HuH-7.5 (cell line): ENCODE measurements at places on chromosomes 7 and 10.

DNA sequence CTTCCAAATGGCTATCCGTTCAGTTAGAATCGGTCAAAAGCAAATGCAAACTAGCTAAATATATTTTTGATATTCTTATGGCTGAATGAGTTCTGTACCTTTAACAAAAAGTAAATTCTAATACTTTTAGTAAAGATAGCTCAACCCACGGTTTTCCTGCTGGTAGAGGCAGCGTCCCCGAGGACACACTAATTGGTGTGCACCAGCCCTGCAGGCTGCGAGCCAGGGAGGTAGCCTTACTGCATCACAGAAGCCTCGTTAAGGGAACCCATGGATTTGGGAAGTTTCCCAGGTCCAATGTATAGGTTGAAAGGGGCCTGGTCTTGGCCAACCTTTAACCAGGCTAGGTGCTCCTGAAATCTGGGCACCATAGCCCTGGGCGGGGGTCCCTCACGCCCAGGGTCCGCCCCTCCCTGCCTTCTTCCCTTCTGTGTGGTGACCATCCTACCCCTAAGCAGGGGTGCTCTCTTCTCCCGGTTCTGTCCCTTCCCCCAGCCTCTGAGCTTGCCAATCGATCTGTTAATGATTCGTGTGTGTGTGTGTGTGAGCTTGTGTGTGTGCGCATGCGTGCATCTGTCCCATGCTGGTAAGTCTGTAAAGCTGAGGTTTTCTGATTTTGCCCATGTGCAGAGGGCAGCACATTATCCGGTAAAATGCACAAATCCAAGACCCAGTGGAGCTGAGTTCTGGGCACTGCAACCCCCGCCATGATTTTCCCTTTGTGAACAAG is 191.7 kb downstream of the TCERG1L start:
- DNase-seq: no peak

- DNase-seq: no peak
Observed at GRCh38 chr10:127971963-127972615, 65.2 kb downstream of the PTPRE start.

GRCh38 chr10:30813872-30814481 is 184.4 kb upstream of the LYZL2 start:
- no peak for DNase-seq

GRCh38 chr10:76168437-76168836 is 737.0 kb downstream of the LRMDA start:
- no peak for DNase-seq

GRCh38 chr10:43906490-43906889 is 257.8 kb upstream of the ZNF32 start:
- DNase-seq: no peak

DNA sequence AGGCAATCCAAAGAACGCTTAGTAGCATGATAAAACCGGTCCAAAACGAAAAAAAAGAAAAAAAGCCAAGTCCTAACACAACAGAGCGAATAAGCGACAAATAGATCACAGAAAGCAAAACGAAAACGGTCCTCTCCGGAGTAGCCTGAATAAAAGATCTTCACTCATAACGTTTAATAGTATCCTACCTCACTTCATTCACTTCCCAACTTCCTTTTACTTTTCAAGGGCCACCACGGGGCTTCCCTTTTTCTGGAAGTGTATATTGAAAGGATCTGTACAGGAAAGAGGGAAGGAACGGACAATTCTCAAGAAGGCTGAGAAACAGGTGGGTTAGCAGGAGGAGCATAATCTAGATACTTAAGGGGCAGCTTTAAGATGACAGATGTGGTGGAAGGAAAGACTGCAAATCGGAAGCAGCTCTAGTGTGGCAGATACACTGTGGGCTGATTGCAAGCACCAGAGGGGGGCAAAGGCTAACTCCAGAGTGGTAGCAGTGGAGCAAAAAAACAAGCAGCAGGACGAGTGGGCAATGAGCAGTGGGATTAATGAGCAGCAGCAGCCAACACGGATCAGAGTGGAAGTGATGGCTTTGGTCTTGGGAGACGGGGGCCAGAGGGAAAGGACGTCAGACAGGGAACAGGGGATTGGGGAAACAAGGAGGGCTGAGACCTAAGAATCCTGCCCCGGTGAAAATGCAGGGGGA is 866 bp downstream of the CNOT4 start:
- peak; percentile 15 for DNase-seq

DNA sequence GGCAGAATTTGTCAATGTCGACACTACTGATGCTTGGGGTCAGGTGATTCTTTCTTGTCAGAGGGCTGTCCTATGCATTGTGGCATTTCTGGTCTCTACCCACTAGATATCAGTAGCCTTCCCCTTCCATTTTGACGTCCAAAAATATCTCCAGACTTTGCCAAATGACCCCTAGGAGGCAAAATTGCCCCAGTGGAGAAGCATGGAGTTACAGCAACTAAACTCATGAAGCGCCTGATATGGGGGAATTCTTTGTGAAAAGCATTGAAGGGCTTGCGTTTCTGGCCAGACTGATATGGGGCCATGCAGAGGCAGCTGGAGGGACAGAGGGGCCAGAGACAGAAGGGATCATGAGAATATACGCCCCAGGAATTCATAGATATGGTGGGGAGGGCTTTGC is 43.6 kb downstream of the ADRB1 start:
- DNase-seq: no peak

DNA sequence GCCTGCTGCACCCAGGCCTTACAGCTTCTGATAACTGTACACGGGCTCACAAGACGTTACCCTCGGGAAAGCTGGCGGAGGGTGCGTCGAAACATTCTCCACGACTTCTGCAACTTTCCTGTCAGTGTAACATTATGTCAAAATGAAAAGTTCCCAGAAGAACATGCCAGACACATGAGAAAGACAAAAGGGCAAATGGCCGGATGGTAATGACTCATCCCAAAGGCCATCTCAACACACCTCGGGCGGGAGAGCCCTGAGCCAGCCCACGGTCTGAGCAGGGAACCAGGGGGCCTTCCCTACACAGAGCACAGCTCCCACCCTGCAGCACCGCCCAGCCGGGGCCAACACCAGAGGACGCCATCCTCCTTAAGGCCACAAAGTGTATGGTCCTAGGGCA is 118.7 kb downstream of the MAD1L1 start:
- DNase-seq: no peak

DNA sequence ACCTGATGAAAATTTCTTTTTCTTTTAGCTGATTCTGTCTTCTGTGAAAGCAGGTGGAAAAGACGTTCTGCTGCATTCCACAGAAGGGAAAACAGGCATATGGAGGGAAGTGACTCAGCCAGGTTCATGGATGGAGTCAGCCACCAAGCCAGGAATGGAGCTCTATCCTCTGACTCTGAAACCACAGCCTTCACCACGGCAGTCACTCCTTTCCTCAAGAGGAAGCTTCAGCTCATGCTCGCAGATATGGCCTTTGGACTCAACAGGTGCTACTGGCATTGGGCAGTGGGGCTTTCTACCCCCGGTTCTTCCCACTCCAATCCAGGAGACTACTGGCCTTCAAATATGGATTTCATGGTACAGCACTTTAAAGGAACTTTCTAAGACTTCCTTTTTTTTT is 11.5 kb upstream of the PLAU start:
- DNase-seq: no peak

DNA sequence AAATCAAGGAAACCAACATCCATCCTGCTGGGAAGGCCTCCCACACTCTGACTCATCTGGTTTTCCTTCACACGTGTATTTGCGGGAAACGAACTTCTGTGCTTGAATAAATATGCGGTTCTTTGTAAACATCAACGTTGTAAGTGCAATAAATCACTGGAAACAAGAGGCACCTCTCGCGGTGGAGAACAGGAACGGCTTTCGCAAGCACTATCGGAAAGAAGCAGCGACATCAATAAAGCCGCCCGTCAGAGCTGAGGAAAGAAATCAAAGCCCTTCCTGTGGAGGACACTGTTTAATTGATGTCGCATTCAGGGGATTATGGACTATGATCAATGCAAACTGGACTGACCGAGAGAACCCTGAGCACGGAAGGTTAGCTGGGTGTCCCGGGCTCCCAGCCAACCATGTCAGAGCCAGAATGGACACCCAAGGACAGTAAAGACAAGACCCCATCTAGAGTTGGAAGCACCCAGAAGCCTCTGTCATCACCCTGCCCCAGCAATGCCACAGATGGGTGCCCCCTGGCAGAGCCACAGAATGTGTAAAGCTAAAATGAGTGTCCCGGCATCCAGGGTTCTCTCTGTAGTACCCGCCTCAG is 37.6 kb downstream of the OAT start:
- no peak for DNase-seq

- no peak for DNase-seq
Observed at GRCh38 chr10:74949034-74949832, 122.8 kb downstream of the KAT6B start.

- DNase-seq: peak; percentile 84
Observed at GRCh38 chr10:110919349-110919931, at the start of gene SHOC2. TSS of gene SHOC2 (plus strand) at chr10:110919604. CDS start at chr10:110964359, 44,755 bp downstream.

GRCh38 chr10:78296785-78297184 is 263.1 kb downstream of the RPS24 start:
- no peak for DNase-seq

DNA sequence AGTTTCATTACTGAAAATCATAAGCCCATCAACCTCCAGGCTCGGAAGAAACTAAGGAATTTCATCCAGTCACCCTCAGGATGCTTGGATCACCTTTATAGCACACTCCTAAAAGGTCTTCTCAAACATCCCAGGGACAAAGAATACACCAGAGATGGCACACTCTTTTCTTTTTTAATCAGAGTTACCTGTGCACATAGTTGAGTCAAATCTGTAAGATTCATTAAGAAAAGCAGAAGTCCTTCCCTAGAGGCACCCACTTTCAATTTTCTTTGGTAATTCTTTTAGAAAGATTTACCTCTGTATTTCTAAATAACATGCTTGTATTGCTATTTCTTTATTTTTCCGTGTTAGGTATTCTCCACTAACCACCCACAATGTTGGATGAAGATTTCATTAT is 50.6 kb upstream of the IL6 start:
- DNase-seq: no peak

DNA sequence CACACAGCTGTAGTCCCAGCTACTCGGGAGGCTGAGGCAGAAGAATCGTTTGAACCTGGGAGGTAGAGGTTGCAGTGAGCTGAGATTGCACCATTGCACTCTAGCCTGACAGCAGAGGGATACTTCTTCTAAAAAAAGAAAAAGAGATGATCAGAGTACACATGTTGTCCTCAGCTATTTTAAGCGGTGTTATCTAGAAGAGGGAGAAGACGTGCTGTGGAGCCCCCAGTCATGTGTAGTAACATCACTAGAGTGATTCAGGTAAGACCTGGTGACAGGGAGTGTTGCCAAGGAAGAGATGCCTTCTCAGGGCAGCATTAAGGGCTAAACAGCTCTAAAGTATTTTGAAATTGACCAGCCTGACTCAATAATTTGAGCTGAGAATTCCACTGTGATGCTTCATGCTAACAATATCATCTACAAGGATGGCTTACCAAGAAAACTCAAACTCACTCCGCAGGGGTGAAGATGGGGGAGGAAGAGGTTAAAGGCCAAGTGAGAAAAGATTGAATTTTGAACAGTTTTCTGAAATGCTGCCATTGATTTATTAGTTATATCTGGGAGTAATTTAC is 97.4 kb downstream of the KLF6 start:
- no peak for DNase-seq

GRCh38 chr7:78587443-78588044 is 789.0 kb downstream of the PHTF2 start:
- no peak for DNase-seq

DNA sequence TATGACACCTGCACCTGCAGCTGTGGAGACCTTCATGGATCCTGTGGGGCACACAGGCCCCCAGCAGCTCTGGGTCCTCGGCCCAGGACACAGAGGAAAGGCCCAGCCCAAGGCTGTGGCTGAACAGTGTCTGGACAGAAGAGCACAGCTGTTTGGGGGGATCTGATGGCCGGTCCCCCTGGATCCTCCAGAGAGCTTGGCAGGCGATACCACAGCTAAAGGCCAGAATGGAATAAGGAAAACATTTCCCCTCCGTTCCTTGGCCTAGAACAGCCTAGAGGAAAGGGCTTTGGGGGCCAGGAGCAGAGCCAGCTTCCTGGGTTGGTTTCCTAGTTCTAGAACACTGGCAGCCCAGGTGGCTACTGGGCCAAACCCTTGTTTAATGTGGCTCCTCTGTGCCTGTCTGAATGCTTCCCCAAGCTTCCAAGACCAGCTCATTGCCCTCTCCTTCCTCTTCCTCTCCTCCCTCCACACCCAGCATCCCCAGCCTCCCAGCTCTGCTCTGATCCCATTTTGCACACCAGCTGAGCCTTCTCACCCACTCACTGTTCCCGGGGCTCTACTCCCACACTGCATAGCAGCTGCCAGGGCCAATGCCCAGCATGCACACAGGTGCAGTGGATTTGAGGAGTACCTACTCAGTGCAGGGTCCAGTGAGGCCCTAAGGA is 46.9 kb downstream of the GPAM start:
- no peak for DNase-seq

DNA sequence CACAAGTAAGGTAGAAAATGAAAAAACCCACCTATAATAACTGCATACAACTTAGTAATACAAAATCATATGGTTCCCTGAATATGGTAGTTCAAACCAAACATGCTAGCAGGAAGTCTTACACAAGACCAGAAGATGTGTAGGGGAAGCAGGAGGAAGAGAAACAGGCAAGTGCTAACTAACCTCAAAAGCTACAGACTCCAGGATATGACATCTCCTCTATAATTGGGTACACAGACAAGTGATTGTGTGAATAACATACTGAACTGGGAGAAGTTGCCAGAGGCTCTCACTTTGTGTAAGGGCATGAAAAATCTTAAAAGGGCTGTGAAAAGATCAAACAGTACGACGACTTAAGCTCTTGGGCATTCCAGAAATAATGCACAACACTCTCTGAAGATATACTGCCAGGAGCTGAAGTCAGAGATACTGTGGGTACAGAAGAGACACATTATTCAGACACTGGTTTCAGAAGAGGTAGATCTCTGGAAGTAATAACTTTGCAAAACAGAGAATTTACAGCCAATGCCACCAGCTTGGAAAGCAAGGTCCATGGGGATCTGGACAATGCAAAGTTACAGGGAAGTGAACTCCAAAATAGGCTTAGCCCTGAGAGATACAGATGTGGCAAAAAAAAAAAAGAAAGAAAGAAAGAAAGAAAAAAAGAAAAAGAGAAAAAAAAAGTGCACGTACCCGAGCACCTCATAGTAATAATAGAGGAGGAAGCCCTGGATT is 767.2 kb downstream of the TNS3 start:
- DNase-seq: no peak

DNA sequence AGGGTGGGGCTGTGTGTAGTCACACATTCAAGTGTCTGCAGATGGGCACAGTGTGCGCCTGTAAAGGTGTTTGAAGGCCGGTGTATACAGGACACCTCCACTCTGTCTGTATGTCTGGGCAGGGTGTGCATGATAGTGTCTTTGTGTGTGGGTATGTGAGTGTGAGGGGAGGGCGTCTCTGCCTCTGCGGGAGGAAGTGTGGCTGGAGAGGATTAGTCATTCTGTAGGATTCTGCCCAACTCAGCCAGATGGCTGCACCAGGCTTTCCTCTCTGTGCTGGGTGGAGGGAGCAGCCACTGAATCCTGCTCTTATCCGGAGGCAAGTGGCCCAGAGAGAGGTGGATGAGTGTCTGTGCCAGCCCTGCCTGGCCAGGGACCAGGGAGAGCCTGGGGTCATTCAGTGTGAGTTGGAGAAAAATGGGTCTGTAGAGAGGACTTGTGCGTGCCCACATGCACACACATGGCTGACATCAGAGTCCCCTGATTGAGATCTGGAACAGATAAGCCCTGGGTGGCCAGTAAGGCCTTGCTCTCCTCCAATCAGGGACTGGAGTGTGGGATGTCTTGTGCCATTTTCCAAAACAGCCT is 1.7 kb downstream of the SFXN3 start:
- no peak for DNase-seq
